ENCODE measurements at places on chromosomes 5 and 9.

DNA sequence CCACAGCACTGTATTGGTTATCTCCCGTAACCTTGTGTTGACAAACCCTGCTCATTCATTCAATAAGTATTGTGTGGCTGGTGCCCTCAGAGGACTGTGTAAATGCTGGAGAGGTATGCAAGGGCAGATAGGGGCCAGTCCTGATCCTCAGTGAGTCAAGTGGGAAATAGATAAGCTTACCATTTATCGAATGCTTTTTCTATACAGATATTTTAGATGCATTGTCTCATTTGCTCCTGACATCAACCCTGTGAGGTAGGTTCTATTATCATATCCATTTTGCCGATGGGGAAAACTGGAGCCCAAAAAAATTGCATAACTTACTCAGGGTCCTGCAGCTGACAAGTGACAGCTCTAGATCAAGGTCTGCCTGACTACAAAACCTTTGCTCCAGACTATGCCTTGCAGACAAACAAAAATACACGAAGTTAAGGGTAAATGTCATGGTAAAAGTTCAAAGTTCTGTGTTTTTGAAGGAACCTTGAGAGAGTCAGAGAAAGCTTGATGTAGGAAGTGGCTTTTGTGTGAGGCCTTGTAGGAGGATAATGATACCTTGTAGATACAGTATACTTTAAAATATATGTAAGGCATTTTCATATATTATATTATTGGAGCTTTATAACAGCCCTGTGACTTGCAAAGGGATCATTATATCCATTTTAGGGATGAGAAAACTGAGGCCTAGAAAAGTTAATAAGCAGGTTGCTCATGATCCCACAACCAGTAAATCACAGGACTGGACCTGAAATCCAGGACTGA is 22.7 kb downstream of the CYFIP2 start:
- DNase-seq: no peak

GRCh38 chr9:5040730-5041389 is 55.8 kb downstream of the JAK2 start:
- DNase-seq: no peak

DNA sequence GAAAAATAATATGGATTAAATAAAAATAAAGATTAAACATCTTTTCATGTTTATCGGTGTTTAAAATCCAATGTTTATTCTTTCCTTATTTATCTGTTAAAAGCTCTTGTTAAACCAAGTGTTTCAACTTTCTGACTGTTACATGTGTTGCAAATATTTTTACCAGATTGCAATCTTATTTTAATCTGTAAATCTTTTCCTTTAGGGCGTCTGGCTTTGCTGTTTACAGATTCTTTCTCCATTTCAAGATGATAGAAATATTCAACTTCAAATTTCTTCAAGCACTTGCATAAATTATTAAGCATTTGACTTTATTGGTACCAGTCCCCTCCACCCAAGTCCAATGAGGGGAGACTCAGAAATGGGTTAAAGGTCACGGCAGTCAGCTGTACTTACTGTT is 16.9 kb upstream of the ABCA1 start:
- no peak for DNase-seq

- no peak for DNase-seq
Measured at GRCh38 chr5:1246711-1247431, 21.7 kb downstream of the SLC6A18 start.

- no peak for DNase-seq
Measured at GRCh38 chr9:134644725-134645606, 3.4 kb downstream of the COL5A1 start.

- DNase-seq: no peak
Measured at GRCh38 chr9:38051780-38052546, 17.1 kb downstream of the SHB start.

- DNase-seq: no peak
Measured at GRCh38 chr9:125850763-125851162, 103.6 kb downstream of the PBX3 start.

DNA sequence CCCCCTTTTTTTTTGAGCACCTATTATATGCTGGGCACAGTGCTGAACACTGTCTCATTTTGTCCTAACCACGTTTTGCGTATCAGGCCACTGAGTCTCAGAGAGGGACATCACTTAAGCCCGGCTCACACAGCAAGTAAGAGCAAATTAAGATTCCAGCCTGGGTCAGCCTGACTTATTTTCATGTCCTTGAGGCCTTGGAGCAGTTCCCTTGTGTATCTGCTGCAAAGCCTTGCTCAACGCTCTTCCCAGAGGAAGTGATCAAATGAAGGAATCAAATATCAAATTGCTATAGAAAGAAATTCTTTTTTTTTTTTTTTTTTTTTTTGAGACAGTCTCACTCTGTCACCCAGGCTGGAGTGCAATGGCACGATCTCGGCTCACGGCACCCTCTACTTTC is 30.7 kb downstream of the ERGIC1 start:
- DNase-seq: no peak

GRCh38 chr5:82329393-82329792 is 51.2 kb upstream of the RPS23 start:
- DNase-seq: no peak

DNA sequence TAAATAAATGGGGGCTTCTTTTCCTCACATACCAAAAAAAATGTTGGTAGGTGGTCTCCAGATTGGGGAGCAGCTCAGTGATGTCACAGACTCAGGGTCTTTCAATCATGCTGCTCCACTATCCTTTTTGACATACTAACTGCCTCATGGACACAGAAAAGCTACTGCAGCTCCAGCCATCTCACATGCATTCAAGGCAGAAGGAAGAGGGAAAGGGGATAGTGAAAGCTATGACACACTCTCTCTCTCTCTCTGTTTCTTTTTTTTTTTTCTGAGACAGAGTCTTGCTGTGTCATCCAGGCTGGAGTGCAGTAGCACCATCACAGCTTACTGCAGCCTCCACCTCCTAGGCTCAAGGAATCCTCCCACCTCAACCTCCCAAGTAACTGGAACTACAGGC is 7.9 kb upstream of the ADGRD2 start:
- DNase-seq: no peak

DNA sequence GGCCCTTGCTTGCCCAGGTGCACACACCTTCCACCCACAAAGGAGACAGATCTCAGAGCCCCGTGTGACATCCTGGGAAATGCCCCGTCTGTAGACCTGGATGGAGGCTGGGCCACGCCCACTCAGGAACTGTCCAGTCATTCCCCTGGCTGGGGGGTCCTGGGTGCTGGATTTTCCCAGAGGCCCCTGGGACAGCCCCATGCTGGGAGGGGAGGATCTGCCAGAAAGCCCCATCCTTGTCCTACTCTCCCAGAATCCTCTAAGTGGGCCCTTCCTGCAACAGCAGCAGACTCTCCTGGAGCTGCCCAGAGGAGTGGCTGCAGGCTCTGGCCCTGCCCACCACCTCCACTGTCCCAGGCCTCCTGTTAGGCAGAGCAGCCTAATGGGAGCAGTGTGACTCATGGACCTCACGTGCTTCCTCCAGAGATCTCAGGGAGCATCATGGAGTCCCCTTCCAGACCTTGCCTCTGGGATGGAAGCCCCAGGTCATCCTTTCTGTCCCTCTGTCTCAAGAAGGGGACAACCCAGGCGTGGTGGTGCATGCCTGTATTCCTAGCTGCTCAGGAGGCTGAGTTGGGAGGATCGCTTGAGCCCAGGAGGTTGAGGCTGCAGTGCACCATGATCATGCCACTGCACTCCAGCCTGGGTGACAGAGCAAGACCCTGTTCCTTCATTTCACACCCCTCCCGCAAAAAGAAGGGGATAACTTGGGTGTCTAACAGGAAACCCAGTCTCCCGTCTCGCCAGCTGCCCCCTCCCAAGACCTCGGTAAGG is 51.7 kb downstream of the JADE2 start:
- no peak for DNase-seq

DNA sequence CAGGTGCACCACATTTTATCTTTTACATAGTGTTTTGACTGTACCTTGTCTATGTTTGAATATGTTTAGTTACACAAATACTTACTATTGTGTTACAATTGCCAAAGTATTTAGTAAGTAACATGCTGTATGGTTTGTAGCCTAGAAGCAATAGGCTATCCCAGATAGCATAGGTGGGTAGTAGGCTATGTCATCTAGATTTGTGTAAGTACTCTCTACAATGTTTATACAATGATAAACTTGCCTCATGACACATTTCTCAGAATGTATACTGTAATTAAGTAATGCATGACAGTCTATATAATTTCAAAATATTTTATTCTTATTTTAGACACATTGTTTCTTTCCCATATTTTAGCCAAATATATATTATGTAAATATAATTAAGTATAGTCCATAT is 836.8 kb upstream of the CDH9 start:
- DNase-seq: no peak

GRCh38 chr9:121860213-121860612 is 208.8 kb downstream of the DAB2IP start:
- no peak for DNase-seq

GRCh38 chr5:124847907-124848306 is 101.5 kb upstream of the ZNF608 start:
- DNase-seq: no peak

DNA sequence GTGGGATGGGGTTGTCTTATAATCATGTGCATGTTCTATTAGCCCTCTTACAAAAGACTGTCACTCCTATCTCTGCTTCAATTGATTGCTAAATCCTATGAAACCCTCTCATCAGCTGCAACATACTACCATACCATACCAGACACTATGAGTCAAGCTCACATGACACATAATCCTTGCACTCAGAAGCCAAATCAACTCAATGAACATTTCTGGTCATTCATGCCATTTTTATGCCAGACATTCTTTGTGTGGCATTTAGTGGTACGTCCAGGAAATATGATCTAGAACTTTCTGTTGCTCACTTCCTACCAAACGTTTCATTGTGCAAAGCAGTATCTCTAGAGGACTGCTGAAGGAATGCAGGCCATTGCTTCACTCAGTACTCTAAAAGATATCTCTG is 159.2 kb upstream of the GNA14 start:
- no peak for DNase-seq

GRCh38 chr5:35856765-35857351 is at the start of gene IL7R:
IL7R (plus strand) TSS chr5:35856891; CDS start chr5:35856978, 87 bp downstream.
- no peak for DNase-seq

DNA sequence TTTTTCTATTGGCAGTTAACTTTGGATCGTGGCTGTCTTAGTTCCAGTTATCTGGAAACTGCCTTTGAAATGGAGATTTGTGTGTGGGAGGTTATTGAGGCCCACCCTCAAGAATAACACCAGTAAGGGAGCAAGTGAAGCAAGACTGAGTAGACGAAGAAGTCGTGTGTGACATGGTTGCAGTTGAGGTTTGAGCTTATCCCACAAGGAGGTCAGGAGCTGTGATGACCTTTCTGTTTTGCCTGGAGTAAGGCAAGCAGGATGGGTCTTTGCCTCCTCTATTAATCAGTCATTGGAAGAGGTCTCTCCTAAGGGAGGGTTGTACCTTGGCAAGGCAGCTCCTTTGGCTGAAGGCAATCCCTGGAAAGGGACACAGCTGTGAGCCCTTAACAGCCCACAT is 49.6 kb upstream of the CTXN3 start:
- DNase-seq: no peak

- no peak for DNase-seq
Measured at GRCh38 chr5:113140837-113141671, 164.5 kb downstream of the DCP2 start.

DNA sequence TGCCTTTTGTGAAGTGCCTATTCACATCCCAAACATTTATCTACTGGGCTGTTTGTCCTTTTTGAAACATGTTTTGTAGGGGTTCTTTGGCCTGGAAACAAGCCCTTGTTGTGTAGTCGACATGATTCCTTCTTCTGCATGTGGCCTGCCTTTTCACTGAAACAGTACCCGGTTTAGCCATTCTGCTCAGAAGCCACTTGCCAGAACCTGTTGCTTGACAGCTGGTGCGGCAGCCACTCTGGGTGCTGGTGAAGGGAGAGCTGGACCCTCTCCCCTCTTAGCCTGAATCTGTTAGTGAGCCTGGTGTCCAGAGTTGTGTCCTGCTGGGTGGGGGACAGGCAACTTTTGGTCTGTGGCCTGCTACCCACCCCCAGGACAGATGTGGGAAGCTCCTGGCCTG is 128.8 kb upstream of the CACNA1B start:
- DNase-seq: no peak

GRCh38 chr5:67401172-67401571 is 204.6 kb upstream of the CD180 start:
- DNase-seq: no peak

DNA sequence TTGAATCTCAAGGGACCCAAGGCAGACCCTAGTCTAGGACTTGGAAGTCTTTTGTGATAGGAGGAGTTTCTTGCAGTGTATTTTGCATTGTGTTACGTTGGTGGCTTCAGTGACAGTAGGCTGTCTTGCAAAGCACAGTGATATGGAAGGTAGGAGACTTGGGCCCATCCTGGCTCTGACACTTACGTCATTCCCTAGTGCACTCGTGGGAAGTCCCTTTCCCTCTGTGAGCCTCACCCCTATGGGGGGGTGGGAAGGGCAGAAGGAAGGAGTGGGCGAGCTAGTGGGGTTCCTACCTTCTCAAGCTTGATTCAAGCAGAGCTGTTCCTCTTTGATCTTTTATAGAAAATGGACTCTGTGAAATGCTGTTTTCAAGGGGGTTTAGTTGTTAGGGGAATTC is 9.2 kb upstream of the TEX53 start:
- no peak for DNase-seq

GRCh38 chr9:33517373-33517772 is 6.7 kb upstream of the ANKRD18B start:
- DNase-seq: no peak

GRCh38 chr5:130141659-130142320 is 237.5 kb downstream of the CHSY3 start:
- DNase-seq: peak; percentile 6

- no peak for DNase-seq
Measured at GRCh38 chr5:151724360-151724759, 34.1 kb downstream of the ATOX1 start.
